ENCODE measurements at places on chromosomes 6 and 20.

GRCh38 chr20:35902545-35902941 lies 51.8 kb downstream of the SCAND1 start:
- no peak for DNase-seq

GRCh38 chr20:46634528-46634927 lies 16.7 kb downstream of the SLC13A3 start:
- DNase-seq: no peak

- no peak for DNase-seq
Measured at GRCh38 chr20:19330731-19331130, 118.3 kb downstream of the SLC24A3 start.

DNA sequence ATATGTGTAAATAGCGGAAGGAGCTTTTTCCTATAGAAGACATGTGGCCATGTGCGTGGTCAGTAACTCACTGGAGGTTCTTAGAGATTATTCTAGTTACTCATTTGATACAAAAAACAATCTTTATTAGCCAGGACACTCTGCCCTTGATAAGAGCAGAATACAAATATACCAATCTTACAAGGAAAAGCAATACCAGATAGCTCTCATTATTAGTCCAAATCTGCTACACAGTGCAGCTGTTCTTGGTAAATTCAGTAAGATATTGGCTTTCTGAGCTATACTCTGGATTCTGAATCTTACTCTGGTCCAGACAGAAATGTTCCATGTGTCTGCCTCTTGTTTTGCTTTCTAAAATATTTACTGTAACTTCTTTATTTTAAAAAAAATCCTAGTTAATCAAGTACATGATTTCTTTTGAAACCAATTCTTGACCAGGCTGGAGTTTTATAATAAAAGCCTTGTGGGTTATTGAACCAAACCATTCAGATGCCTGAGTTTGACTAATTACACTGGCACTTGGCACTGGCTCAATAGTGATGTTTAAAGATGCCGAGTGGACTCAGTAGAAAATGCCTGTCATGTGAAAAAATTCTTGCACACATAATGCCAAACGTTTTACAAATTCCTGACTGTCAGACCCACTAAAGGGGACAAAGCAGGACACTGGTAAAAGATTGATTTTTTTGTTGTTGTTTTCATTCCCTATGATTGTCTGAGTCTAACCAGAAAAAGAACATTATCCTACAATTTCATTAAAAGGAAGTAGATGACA lies 242.8 kb upstream of the TCF21 start:
- no peak for DNase-seq

GRCh38 chr6:106728296-106728870 lies 99.0 kb downstream of the QRSL1 start:
- DNase-seq: no peak

DNA sequence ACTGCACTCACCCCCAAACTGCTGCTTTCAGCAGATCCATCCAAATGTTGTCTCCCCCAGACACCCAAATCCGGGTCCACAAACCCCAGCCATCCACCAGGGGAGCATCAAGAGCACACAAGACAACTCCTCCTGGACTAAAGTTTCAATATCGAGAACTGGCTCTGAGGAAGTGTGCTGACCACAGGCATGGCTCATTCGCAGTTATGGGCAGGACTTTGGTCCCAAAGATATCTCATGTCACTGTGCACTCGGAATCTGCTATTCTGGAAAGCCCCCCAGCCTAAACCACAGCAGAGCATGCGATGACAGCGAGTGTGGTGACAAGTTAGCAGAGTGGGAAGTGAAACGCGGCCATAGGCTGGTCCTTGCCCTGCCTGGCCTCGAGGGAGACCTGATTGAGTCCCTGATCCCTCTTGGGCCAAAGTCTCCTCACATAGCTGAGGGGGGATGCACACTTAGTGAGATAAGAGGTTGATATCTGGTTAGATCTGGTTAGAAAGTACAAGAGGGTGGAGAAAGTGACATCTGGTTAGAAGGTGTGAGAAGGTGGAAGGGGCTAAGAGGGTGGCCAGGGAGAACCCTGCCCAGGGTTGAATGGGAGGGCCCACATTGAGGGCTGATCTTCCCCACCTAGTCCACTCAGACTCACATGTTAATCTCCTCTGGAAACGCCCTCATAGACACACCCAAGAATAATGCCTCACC lies 149.7 kb downstream of the MRPL14 start:
- no peak for DNase-seq

- DNase-seq: no peak
Measured at GRCh38 chr6:84870672-84871071, 106.3 kb upstream of the TBX18 start.

DNA sequence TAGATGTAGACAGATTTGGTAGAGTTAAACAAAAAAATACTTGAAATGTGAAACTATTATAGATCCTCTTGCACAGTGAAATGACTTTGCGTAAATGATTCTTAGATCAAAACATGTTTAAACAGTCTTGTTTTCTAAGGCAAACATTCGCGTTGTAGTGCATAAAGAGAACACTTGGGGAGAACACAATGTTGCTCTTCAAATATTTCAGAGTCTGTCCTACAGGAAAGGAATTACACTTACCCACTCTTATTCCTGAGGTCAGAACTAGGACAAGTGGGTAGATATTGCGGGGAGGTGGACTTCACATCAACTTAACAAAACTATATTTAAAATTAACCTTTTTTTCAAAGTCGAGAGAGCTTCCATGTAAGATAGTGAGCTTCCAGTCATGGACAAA lies 183.5 kb upstream of the PCSK2 start:
- no peak for DNase-seq

GRCh38 chr6:13560651-13561044 lies 13.8 kb upstream of the SIRT5 start:
- no peak for DNase-seq

Measured in T-helper 22 cell (primary cell).